ENCODE measurements at places on chromosomes 5 and 9.

GRCh38 chr5:150561192-150561512 lies 53.2 kb downstream of the NDST1 start:
- no peak for DNase-seq

- DNase-seq: no peak
These were observed 49.5 kb upstream of the TGFBR1 start for GRCh38 chr9:99055384-99055783.

DNA sequence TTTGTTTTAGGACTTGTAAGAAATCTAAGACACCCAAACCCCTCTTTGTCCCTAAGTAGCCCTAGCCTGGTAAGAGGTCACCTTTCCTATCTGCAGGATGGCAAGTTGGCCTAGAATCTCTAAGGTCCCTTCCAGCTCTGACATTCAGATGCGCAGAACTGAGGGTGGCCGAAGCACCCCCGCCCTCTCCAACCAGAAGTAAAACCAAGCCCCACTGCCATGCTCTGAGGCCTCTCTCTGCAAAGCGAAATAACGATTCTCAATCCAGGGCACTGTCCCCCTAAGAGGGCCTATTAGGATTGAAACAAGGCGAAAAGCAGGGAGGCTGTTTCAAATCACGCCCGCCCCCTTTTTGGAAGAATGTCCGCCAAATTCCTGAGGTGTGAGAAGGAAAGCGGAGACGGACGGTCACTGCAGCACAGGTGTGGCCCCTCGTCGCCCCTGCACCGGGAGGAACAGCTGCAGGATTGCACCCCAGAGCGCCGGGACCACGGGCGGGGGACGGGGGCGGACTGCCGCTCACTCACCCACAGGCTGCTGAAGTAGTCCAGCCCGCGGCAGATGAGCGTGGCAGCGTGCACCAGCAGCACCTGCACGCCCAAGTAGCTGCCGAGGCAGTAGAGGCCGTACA lies 824 bp downstream of the TMEM245 start:
- peak; percentile 16 for DNase-seq

DNA sequence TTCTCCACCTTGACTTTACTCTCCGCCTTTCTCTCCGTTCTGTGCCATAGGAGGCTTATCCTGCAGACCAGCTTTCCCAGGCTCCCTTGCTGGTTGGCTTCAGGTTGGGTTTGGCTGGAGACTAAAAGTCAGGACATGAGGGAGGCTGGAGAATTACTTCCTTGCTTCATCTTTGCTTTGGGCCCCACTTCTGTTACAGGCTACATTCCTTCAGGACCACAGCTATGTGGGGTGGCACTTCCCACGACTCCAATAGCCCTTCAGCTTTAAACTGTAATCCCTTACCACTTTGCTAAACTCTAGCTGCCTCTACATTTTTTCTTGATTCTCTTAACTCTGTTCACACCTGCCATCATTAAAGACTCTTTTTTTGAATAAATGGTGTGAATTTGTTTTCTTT lies 186.7 kb upstream of the NR4A3 start:
- no peak for DNase-seq

DNA sequence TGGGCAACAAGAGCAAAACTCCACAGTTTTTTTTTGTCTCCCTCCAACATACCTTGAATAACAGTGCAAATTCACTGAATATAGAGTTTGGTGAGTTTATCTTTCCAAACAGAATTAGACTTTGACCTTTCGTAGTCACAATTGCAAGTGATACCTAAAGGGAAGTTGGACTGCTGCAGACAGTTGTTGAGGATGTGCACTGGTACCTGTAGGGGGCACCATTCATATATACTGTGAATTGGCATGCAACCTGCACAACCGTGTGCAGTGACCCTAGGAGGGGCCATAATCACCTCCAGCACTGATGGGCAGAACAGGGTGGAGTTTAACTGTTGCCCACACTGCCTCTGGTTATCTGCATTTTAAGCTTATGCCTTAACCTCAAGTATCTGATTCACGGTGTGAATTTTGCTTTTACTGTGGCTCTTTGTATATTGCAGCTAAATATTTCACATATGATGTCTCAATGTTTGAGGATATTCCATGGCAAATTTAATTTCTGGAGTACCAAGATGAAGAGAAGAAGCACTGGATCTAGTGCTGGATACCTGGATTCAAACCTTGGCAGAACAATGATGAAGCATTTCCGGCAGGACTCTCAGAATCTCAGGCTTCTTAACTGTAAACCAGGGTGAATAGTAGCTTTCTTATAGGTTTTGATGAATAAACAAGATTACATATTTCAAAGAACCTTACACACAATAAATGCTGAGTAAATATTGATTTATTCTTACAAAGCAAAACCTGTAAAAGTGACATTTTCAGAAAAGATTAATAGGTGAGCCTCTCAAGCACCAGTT lies 144.3 kb downstream of the ACTBL2 start:
- DNase-seq: no peak

DNA sequence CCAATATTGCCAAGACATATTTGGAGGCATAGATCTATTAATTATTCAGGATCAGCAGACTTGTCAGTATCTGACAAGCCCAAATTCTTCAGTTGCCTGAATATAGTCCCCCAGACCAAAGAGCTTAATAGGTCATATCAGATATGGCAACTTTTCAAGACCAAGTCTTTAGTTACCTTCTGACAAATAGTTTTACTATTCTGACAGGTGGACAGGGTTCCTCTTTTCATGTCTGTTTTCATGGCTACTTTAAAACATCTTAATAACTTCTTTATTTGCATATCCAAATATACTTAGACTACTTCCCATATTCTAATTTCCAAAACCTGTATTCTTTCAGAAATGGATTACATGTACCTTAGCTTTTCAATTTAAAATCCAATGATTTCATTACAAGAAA lies 65.4 kb downstream of the AUH start:
- DNase-seq: no peak

- DNase-seq: no peak
These were observed 64.5 kb downstream of the PTPRD start for GRCh38 chr9:10548348-10548747.

- no peak for DNase-seq
These were observed 420.9 kb upstream of the DAP start for GRCh38 chr5:11181940-11182339.

- DNase-seq: no peak
These were observed 1.2 kb upstream of the OMD start for GRCh38 chr9:92425474-92425873.

DNA sequence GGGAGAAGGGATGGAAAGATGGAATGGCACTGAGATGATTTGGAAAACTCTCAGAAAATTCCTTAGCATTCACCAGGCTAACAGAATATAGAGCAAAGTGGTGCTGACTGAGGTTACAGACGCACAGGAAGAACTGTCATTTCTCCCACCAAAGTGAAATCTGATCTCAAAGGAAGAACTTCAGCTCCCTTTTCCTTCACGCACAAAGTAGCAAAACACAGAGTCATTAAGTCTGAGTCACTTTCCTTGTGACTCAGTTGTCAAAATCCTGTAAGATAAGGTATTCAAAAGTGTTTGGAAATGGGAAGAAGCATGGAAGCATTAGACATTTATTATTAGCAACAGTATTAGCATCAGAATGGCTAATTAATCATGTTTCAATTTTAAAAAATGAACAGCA lies 11.7 kb downstream of the MPDZ start:
- no peak for DNase-seq

DNA sequence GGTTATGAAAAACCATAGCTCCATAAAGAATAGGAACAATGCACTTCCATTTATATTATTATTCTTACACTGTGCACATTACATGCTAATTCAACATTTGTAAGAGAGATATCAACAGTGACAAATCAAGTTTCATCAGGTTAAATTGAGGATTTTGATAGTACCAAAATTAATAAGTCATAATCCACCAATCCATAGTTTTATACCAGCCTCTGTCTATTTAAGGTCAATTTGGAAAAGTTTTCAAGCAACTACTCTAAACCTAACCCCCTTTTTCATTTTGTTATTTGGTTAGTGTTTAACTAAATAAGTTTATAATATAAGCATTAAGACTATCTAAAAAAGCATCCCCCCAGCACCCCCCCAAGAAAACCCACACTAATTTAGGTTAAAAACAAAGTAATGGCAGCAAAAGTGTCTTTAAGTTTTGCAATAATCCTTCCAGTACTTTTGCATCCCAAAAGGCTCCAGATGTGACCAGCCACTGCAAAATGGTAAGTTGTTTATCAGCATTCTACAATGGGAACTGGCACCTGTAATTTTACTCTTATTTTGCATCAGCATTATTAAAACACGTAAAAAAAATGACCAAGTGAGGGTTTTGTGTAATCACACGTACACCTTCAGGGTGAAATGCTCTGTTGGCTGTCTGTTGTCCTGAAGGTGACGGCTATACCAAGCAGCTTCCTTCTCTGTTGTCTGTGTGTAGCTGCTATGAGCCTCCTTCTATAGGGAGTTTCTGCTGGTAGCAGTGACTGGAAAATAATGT lies 36.8 kb upstream of the SSBP2 start:
- peak; percentile 20 for DNase-seq

- DNase-seq: no peak
These were observed 70.2 kb downstream of the PSMB7 start for GRCh38 chr9:124345063-124345462.

- no peak for DNase-seq
These were observed 329 bp downstream of the CDC23 start for GRCh38 chr5:138212828-138213160.

DNA sequence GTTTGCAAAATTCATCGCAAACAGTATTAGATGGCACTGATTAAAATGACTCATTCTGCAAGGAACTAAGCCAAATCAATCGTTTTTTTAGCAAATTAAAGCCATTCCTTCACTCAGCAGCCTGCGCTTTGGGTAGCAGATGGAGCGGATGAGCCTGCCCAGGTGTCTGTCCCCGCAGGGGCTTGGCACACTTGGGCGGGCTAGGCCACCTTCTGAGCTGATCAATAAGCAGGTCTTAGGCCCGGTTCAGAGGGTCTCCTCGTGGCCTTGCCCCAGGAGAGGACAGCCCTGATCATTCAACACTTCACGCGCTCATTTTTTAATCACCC lies 78.0 kb upstream of the FCN1 start:
- DNase-seq: no peak

DNA sequence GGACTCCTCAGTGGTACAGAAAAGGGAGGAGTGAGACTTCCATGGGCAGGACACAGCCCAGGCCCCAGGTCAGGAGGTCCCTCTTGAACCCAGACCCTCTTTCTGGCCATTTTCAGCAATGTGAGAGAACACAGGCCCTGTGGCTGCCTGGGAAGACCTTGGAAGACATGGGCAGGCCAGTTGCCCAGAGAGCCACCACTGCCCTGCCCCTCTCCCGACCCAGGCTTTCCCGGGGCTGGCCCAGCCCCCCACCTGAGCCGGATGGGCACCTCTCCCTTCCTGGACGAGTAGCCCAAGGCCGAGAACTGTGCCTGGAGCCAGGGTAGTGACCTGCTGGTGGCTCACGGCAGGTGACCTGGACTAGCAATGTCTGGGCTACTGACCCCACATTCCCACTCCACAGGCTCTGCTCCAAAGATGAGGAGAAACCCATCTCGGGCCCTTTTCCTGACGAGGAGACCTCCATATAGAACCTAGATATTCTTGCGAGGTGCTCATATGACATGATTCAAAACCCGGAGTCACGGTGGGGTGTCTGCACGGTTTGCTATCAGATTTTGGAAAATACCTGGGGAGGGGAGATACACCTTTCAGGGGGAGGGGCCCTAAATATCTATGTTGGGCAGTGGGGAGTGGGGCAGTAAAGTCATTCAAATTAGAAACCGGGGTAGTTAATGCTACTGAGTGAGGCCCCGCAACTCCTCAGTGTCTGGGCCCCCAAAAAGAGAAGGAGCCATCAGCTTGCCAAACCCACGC lies 59.4 kb downstream of the ZNF354C start:
- no peak for DNase-seq

DNA sequence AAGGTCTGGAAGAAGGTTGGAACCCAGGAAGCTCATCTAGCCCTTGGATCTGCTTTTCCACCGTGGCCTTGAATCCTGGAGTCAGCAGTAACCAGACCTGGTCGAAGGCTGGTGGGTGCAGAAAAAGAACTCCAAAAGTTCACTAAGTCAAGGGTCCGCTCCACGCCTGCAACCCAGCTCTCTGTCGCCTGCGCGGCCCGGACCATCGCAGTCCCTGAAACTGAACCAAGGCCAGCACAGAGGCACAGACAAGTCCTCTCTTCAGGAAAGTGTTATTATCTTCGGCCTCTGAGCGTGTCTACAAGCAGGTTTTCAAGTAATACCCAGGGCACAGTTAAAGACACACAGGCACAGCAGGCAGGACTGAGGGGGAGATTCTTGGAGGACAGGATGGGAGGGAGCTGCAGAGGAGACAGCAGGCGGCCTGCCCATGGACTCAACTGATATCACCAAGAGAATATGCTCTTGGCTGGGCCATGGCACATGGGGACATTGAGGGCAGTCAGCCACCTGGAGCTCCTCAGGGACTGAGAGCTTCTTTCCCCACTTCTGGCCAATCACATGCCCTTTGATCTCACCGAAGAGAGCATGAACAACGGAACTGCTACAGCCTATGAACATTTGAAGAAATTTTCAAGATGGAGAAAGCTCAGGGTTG lies 45.8 kb upstream of the SEMA4D start:
- DNase-seq: no peak

DNA sequence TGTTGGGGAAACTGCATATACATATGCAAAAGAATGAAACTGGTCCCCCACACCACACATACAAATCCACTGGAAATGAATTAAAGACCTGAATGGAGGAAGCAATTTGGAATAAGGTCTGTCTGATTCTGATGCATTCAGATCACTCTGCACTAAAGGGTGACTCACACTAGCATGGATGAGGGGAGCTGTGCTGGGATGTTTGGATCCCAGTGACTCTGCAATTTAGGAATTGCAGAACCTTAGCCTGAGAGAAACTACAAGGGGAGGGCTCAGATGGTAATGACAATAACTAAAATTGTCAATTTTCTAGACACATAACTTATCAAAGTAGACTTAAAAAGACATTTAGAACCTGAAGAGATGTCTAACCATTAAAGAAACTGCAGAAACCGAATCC lies 312.0 kb downstream of the CDK5RAP2 start:
- no peak for DNase-seq

- no peak for DNase-seq
These were observed 140.6 kb downstream of the COMMD10 start for GRCh38 chr5:116225281-116225922.

GRCh38 chr9:17018540-17019196 lies 116.2 kb upstream of the CNTLN start:
- DNase-seq: no peak

- DNase-seq: no peak
These were observed 34.9 kb downstream of the BICD2 start for GRCh38 chr9:92729735-92730155.

DNA sequence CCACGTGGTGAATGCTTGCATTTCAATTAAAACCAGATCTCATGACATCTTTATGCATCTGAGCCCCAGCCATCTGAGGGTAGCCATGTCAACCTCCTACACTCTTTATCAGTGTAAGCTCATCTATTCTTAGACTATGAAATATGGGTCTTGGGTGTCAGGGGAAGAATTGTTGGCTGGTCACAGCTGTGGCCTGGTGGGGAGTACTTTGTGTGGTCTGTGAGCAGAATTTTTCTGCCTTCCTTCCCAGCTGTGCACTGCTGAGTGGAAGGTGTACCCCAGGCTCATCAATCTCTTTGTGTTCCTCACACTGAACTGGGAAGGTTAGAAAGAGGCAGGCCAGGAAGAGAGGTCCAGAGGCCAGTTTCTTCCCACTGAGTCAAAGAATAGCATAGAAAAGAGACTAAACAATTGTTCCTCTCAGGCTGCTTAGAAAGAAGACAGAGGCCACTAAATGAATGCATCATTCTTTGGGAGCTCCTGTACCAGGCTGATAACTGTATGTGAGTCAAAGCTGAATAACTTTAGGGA lies 202.7 kb upstream of the RGMB start:
- no peak for DNase-seq

- DNase-seq: no peak
These were observed 102.5 kb upstream of the IFNK start for GRCh38 chr9:27421577-27421976.

Measured in NCI-H526 (cell line).